ENCODE measurements at places on chromosomes 5 and 9. TPM values are rescaled to one million over a fixed set of nuclear protein-coding genes. Genes with fewer than 3 reads are reported as not detected.

DNA sequence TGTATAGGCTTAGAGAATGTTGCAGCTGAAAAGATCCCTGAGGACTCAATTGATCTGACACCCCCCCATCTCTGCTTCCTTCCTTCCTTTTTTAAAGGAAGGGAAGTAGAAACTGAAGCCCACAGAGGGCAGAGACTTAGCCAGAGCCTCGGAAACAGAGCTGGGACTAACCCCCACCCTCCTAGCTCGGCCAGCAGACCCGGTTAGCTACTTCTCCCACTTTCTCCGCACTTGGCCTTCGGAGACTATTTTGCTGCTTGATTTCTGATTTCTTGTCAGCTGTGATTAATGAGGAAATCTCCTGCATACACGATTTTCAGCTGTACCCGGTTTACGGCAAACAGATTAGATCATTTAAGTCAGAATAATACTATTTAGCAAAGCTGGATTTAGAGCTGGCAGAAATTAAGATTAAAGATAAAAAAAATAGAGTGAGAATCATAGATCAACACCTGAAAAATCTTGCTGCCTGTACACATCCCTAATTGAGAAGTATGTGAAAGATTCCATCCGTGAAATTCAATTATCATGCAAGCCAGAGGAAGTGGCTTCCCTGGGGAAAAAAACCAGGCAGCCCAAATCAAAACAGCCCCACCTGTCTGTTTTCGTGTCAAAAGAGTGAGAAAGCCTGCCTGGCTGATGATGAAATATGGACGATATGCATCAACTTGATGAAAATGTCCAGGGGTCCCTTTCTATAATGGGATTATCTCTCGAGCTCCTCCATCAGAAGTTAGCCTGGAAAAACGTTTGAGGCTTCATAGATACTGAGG lies 159.5 kb upstream of the SHB start:
- no peak for DNase-seq

The ENHO gene
- not detected for total RNA-seq

DNA sequence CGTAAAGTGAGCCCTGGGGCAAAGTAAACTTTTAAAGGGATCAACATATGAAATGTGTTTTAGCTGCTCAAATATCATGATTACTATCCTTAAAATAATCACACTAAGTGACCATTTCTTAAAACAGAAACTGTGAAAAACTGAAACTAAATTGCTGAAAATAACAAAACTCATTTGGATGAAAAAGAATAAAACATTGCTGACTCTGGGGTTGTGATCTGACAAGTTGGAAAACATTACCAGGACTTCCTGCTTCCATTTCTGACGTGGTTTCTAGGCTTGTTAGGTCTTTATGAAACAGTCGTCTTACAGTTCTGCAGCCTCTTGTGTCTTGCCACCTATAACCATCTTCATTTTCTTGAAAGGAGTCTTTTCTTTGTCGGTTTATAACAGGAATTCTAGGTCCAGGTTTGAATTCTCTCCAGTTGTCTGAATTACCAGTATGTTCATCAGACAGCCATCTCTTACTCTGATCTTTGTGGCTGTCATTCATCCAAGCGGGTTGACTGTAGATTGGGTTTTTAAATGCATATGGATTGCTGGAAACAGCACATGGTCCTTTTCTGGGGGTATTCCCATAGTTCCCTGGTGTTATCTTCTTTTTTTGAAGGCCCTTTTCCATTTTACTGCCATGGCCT lies 1.7 kb downstream of the TUT7 start:
- DNase-seq: peak; percentile 39

DNA sequence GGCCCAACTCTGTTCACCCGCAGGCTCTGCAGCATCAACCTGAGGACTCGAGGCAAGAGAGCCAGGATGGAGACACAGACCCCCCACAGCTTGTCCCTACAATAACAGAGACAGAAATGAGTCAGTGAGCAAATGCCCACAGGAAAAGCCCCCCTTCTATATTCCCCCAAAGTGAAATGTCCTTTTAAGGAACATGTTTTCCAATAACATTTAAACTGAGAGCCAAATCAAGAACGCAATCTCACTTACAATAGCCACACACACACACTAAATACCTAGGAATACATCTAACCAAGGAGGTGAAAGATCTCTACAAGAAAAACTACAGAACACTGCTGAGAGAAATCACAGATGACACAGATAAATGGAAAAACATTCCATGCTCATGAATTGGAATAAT lies 49.0 kb downstream of the TEX10 start:
- no peak for DNase-seq

GRCh38 chr5:95668216-95668615 lies 14.6 kb downstream of the SPATA9 start:
- DNase-seq: no peak

- DNase-seq: no peak
Measured at GRCh38 chr5:178072749-178073148, 40.6 kb upstream of the N4BP3 start.

Data from B cell (primary cell).